ENCODE measurements at places on chromosomes 2 and 18.
A peak's percentile ranks its signal among the peaks of the same experiment; 100 is the strongest.

DNA sequence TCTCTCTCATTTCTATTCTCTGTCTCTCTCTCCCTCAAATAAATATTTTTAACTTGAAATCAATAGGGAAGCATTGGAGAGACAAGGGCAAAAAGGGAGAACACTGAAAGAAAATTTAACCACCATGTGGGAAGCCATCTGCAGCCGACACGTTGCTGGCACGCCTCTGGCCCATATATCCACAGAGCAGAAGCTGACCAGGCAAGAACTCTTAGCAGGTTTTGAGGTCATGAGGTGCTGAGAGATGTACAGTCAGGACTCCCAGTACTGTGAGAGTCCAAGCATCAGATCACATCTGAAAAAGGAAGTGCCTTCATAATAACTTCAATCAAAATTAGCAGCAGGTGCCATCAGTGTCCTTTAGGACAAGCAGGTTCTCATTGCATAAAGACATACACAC is 156.6 kb downstream of the AKAIN1 start:
- DNase-seq, result no peak

DNA sequence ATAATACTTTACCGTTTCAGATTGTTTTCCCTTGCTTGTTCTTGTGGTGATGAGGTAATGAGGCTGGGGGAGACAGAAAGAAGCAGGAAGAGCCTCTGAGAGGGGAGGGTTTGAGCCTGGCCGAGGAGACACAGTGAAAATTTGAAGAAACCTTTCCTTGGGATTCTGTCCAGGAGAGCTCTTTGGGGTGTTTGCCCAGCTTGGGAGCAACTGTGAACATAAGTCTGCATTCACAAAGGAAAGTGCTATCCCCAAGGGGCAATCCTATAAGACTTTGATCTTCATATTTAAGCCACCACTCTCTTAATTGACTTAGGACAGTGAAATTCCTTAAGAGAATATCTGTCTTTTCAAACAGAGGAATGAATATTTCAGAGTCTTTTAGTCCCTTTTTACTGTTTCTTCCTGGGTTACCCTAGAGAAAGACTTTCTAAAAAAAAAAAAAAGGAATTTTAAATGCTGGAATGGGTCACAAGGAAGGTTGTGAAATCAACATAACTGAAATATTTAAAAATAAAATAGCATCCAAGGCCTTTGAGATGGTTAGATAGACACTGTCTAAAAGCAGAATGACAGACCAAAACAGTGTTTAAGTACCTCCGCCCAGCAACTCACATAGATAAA is 52.5 kb upstream of the STAM2 start:
- DNase-seq, result peak; percentile 18

- no peak for DNase-seq
Measured at GRCh38 chr2:10868465-10869314, 43.0 kb upstream of the KCNF1 start.

GRCh38 chr2:104649866-104650265 is 204.0 kb upstream of the POU3F3 start:
- no peak for DNase-seq

- DNase-seq, result no peak
Measured at GRCh38 chr18:24026457-24026856, 11.9 kb downstream of the TTC39C start.

GRCh38 chr2:10934979-10935350 is 23.2 kb downstream of the KCNF1 start:
- DNase-seq, result no peak

Data from A673 (cell line).